ENCODE measurements at places on chromosomes 5 and 9.

GRCh38 chr9:36263683-36264082, 5.4 kb upstream of the GNE start:
- DNase-seq, result no peak

GRCh38 chr5:68290260-68290674, 74.7 kb downstream of the PIK3R1 start:
- no peak for DNase-seq

DNA sequence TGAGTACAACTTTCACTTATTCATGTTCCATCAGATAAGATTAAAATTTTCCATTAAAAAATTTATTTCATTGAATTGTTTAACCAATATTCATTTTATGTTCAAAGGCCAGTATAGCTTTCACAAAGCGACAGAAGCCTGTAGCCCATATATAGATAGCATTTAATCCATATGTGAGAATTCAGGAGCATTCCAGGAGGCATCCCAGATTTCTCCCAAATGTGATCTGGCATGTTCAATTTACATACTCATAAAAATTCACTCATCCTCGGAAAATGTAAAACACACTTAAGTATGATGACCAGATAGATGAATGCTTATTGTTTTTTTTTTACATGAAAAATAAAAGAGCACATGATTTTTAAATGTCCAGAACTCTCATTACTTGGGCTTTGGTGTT, 141.9 kb downstream of the MAPKAP1 start:
- no peak for DNase-seq

DNA sequence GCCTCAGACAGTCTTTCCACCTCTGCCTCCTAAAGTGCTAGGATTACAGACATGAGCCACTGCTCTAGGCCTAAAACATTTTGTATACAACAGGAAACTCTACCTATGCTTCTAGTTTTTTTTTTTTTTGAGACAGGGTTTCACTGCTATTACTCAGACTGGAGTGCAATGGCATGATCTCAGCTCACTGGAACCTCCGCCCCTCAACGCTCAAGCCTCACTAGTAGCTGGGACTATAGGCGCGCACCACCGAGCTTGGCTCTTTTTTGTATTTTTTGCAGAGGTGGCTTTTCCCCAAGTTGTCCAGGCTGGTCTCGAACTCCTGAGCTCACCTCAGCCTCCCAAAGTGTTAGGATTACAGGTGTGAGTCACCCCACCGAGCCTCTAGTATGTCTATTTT, 5.4 kb downstream of the HSPA9 start:
- DNase-seq, result no peak

- DNase-seq, result no peak
Measured at GRCh38 chr5:169195601-169196000, 105.3 kb downstream of the SLIT3 start.

GRCh38 chr5:108481355-108481931, 99.5 kb upstream of the FBXL17 start:
- DNase-seq, result no peak

GRCh38 chr5:131373265-131373664, 109.4 kb downstream of the CDC42SE2 start:
- no peak for DNase-seq

- DNase-seq, result no peak
Measured at GRCh38 chr9:134593286-134594077, 48.1 kb upstream of the COL5A1 start.

GRCh38 chr5:75361310-75361709, 24.3 kb downstream of the HMGCR start:
- no peak for DNase-seq

GRCh38 chr5:65248896-65249295, 232.8 kb downstream of the ADAMTS6 start:
- no peak for DNase-seq

All from stimulated activated CD8-positive, alpha-beta memory T cell treated with anti-CD3 and anti-CD28 coated beads, Interleukin-15, amount 100 ng/mL, for 24 hours (primary cell).